NCI-H2171 (cell line): ENCODE measurements at places on chromosomes 1 and 21.

GRCh38 chr1:41656068-41656467 lies 171.6 kb upstream of the EDN2 start:
- DNase-seq, result no peak

DNA sequence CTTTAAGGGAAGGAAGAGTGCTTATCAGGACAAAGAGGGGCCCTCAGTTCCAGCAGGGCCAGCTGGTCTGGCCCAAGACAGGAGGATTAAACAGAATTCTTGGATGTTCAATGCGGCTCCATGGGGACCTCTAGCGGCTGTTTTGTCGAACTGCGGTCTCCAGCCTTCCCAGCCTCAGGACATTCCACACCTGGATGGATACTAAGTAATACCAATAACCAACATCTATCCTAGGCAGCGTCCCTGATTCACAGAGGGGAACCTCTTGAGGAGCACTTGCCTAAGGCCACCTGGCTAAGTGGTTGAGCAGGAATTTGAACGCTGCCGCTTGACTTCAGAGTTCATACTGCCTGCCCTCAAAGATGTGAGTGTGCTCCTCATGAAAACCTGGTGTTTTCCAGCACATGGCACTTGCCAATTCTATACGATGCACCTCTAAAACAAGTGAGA lies 15.5 kb upstream of the CD247 start:
- DNase-seq, result peak; percentile 32

- DNase-seq, result no peak
Observed at GRCh38 chr21:37166733-37167132, 93.7 kb downstream of the TTC3 start.

- DNase-seq, result no peak
Observed at GRCh38 chr21:35658242-35658641, 402.1 kb downstream of the SETD4 start.

DNA sequence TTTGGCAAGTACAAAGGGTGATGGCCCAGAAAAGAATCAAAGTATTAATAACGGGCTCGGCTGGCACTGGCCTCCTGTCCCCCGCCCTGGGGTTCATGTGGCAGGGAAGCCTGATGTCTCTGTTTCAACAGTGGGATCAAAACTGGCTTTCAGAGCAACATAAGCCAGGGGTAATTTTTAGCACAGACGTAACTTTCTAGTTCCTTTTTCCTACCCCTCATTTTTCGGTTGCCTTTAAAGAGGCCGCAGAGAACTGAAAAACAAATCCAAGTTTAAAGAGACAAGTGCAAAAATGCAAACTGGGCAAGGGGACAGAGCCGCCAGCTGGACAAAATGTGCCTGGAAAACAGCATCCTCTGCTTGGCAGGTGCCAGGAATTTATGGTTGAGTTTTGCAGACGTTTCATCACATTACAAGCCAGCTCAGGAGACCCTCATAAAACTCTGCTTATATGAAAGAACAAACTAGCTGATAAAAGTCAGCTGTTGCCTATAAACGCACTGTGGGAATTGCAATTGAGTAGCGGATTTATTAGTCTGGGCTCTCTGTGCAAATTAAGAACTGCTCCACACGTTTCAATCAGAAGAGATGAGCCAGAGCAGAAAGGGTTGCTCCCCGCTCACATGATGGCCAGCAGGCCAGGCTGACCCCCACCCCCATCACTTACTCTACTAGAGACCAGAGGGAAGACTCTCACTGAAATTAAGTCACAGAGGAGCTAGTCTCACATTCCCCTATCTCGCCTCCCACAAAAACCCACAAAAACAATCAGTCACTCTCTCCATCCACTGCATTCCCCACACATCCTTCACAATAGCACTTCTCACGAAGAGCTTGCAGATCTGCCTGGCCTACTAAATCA lies 15.8 kb upstream of the CDCA8 start:
- no peak for DNase-seq

DNA sequence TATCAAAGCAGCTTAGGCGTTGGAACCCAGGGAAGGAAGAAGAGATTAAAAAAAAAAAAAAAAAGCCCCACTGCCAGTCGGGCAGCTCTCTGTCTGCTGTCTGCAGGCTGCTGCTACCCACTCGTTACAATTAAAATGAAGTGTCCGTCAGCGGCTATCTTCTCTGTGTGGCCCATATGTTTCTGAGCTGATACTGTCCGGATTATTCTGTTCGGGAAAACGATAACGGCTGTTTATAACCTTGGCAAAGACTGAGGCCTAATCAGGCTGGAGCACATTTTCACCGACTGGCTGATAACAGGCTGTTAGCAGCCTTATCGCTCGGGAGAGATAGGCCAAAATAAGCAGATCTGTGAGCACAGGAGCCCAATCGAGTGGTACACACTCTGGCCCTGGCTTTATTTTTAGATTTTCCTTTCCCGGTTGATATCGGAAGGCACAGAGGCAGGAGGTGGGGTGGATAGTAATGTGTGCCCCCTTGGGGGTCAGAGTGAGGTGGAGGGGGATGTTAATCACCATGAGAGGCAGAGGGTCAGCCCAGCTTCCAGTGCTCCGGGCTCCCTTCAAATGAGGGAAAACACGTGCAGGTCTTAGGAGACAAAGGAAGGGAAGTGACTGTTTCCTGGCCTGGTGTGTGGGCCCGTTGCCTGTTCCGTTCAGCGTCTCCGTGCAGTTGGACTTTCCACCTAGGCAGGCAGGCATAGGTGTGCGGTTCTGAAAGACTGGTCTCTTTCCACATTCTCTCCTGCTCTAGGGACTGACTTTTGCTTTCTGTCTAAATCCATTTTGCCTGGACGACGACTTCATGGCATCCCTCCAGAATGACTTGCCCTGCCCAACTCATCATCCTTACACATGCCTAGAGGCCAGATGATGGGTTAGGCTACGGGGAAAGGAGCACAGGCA lies 153.4 kb downstream of the PBX1 start:
- DNase-seq, result no peak

- DNase-seq, result no peak
Observed at GRCh38 chr1:101309334-101310311, 72.8 kb downstream of the S1PR1 start.

- no peak for DNase-seq
Observed at GRCh38 chr1:221824025-221824424, 82.1 kb upstream of the DUSP10 start.

- DNase-seq, result no peak
Observed at GRCh38 chr1:12527564-12527963, 90.4 kb downstream of the DHRS3 start.

- no peak for DNase-seq
Observed at GRCh38 chr1:203456577-203456976, 19.0 kb upstream of the PRELP start.

DNA sequence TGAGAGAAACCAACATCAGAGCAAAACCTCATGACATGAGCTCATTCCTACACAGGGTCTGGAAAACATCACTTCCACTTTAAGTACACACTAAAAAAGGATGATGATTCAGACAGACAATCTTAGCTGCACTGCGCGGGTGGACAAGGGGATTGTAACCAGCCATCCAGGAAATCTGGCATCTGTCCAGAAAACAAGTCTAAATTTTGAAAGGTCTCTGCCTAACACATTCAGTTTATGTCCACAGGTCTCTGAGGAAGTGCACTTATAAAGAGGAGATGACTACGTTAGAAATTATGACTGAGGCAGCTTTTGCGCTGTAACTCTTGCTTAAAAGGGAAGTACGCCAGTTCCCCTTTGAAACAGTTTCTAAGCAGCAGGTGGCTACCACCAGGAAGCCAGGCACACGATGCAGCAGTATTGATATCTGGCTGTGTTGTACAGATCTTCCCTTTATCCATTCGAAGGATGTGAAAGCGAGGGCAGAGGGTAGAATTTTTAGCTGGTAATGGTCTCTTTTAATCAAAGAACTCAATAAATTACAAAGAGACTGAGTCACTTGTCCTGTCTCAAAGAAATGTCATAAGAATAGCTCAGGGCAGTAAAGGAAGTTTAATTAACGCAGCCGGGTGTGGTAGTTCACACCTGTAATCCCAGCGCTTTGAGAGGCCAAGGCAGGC lies 128.0 kb downstream of the SETD4 start:
- DNase-seq, result no peak

- DNase-seq, result no peak
Observed at GRCh38 chr1:180572760-180573159, 14.0 kb downstream of the OVAAL start.

DNA sequence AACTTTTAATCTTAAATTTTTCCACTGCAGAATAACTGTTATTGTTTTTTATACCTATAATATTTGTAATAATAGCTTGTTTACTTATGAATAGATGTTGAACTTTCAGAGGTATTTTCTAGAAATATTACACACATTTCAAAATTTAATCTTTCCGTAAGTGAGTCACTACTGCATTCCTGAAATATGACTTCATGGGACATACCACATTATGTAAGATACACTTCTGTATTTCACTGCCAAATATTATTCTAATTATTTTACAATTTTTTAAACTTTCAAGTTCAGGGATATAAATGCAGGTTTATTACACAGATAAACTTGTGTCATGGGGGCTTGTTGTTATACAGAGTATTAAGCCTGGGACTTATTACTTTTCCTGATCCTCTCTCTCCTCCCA lies 2220.5 kb downstream of the NCAM2 start:
- no peak for DNase-seq

DNA sequence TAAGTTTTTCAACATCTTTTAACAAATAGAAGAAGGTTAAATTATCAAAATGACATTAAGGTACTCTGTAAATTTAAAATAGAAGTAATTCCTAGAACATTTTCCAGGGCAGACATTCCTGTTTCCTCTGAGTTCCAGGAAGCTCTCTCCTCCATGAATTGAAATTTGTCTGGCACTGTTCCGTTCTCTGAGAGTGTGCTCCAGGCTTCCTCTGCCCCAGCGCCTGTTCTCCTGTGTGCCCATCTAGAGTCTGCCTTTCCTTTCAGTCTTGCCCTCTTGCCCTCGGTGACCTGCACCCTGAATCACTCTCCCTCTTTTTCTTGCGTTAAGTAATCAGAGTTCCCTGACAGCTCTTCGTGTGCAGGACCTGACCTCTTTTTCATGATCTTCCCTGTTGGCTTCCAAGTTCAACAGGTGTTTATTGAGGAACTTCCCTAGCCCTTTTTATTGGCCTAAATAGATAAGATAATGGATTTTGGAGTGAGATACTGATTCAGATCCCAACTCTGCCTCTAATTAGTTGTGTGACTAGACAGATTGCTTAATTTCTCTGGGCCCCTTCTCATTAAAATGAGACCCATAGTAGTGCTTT lies 77.1 kb downstream of the MTR start:
- no peak for DNase-seq

GRCh38 chr1:56831871-56832693 lies 12.9 kb upstream of the FYB2 start:
- peak; percentile 38 for DNase-seq

DNA sequence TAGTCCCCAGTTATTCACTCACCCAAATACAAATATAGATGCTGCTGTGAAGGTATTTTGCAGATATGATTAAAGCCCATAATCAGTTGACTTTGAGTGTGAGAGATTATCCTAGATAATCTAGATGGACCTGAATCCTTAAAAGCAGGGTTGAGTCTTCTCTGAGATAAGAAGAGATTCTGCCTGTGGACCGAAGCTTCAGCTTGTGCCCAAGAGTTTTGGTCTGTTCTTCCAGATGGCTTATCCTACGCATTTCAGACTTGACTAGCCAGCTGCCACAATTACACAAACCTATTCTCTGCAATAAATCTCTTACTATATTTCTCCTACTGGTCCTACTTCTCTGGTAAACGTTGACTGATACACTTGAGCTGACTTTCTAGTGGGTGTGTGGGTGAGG lies 145.1 kb downstream of the KCNJ6 start:
- DNase-seq, result no peak

DNA sequence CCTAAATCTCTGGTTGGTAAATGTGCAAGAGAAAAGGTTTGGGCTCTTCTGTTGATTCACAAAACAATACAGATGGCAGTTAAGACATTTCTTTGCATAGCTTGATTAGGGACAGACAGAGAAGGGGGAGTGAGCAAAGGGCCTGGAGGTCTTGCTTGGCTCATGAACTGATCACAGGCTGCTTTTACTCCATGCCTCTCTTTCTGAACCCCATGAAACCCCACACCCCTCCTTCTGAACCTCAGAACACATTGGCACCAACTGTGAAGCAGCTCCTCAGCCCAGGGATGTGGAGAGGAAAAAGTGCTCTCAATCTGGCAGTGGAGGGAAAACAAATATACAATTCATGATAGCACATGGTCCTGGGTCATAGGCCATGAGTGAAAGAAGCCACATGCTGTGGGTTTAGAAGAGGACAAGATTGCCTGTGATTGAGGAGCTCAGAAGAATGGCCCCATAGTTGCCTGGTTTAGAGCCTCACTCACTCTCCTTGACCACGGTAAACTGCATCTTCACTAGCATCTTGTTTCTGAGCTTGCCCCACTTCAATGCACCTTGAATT lies 111.6 kb upstream of the GADD45A start:
- DNase-seq, result no peak

DNA sequence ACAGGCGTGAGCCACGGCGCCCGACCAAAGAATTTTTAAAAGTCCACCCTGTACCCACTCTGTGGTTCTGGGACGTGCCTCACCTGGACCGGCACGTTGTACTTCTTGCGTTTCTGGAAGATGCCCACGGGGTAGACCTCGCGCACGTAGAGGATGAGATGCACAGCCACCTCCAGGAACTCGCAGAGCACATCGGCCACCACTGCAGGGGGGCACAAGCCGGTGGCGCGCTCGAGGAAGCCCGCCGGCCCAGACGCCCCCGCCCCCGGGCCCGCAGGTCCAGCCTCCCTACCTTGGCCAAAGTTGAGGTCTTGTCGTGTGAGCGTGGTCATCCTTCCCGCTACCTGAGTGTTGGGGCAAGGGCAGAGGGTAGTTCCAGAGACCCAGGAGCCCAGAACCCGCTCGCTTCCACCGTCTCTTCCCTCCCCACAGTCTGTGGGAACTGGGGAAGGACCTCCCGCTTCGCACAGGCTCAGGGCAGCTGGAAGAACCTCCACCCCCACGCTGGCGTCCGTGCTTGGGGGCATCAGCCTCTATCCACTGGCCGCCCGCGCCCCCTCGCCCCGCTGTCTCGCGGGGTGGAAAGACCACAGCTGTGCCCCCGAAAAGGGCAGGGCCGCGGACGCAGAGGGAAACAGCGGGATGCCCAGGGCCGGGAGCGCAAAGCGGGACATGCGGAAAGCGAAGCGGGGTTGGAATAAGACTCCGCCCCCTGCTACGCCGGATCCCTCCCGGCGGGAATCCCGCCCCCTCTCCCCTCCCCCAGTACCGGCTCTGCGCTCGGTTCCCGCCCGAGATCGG lies 478 bp downstream of the MAD2L2 start:
- no peak for DNase-seq

GRCh38 chr1:38527373-38527966 lies 332.1 kb downstream of the RRAGC start:
- no peak for DNase-seq

DNA sequence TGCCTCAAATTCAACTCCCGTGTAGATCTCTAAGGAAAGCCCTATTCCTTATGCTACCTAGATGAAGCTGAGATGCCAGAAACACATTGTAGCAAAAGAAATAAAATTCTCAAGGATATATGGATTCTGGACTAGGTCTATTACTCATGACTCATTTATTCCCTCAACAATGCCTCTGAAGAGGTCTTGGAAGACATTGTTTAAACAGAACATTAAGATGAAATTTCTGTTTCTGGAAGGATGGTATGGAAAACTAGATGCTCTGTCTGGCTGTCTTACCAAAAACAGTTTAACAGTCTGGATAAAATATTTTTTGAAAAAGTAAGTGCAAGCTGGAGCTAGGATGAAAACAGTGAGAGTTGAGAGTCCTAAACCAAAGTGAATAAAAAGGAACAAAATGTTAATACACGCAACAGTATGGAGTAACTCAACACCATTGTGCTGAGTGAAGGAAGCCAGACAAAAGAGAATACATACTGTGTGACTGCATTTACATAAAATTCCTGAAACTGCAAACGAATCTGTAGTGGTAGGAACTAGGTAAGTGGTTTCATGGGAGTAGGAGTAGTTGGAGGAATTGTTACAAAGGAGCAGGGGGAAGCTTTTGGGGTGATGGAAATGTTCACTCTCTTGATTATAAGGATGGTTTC lies 59.3 kb upstream of the GNG12 start:
- no peak for DNase-seq
